ENCODE measurements at places on chromosomes 1 and 21.

DNA sequence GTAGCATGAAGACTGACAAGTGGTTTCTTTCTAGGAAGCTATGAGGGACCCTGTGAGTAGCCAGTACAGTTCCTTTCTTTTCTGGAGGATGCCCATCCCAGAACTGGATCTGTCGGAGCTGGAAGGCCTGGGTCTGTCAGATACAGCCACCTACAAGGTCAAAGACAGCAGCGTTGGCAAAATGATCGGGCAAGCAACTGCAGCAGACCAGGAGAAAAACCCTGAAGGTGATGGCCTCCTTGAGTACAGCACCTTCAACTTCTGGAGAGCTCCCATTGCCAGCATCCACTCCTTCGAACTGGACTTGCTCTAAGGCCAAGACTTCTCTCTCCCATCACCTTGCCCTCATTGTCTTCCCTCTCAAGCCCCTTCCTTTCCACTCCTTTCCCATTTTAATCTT is 3.4 kb upstream of the GABPB2 start:
- DNase-seq: no peak

DNA sequence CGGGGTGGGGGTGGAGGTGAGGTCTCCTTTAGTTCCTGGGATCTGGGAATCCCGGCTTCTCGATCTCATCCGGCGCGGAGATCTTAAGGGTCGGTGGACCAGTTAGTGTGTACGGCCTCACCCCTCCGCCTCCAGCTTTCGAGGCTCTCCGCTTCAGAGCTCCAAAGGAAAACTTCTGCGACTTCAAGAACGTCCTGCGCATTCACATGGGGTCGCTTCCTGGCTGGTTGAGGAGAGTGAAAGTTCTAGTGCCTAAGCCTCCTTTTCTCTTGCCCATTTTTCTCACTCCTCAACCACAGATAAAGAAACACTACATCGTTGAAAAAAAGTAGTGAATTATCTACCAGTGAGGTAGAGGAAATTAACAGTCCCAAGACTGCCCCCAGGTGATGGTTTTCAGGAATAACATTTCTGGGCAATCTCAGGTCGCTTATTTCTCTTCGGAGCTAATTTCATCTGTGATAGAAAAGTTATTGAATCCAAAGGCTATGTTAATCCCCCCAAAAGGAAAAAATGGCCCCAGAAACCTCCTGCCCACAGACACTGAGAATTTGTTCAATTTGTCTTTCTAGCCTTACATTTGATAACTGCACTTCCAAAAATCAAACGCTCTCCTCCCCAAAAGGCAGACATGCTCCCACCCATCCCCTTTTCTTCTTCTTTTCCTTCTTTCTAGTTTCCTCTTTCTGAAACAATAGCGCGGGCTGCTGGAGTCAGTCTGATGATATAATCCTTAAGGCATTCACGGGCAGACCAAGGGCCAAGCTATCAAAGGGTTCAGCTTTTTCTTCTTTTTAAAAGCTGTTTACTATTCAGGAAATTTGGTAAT is 20.6 kb upstream of the TBX15 start:
- DNase-seq: peak; percentile 4

DNA sequence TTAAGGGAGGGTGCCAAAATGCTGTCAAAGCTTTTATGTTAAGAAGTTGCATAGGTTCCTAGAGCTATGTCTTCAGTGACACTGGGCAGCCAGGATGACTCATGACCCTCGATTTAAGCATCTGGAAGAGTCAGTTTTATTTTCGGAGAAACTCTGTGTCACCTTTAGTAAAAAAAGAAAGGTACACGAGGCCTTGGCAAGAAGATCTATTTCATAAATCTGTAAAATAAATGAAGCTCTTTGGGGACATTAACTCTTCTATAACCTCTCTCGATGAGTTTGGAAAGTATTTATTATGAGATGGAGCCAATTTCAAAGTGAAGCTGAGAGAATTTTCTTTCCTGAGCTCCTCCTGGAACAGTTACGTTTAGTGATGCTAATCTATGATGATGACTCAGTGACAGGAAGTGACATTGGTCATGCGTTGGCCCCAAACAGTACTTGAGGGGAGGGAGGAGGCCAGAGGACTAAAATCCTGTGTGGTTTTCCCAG is 156.5 kb downstream of the HLX start:
- no peak for DNase-seq

DNA sequence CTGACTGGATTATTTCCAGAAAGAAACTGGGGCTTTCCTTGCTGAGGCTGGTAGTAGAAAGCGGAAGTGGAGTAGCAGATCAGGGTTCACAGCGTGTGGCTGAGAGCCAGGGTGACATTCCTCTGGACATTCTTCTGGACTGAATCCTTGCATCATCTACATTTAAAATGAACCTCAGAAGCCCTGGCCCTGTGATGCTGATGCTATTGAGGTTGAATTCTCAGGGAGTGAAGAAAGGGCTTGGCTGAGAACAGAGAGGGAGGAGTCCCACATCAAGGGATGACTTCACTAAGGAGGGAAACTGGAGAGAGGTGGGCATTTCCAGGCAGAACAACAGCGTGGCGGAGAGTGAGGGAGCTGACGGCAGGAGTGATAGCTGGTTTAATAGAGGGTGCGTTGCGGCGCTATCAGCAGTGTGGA is 102.3 kb upstream of the LMO4 start:
- no peak for DNase-seq

GRCh38 chr1:226632169-226632879 is 83.8 kb downstream of the STUM start:
- no peak for DNase-seq

DNA sequence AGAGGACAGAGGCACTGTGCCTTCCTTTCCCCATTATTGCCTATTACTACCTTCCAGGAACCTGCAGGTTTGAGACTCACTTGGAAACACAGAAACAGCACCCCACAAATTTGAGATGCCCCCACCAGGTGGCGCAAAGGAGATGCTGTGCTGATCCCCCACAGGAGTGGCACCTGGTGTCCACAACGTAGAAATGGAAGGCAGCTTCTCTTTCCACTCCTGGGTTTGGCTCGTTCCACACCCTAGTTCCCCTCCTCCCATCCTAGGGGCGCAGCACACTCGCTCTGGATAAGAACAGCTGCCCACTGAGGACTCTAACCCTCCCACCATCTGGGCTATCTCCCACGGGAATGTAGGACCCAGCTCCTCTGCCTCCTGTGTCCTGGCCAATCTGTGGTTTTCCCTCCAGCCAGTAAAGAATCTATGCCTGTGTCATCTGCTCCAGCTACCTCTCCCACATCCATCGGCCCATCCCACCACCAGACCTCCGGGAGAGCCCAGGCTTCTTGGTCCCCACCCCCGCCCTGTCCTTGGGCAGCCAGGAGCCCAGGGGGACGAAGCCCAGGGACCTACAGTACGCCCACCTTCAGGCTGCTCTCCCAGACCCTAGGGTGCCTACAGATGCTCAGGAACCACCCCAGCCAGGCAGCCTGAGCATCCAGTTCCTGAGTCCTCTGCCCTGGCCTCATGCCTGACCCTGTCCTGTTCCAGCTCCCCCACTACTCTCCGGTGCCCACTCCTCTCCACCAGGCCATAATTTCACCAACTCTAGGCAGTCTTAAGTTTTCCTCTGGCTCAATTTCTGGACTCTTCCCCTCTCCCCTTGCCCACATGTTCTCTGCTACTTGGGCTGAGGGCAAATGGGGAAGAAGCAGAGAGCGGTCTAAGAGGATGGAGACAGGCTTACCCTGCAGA is 549 bp downstream of the THBS3 start:
- peak; percentile 73 for DNase-seq

DNA sequence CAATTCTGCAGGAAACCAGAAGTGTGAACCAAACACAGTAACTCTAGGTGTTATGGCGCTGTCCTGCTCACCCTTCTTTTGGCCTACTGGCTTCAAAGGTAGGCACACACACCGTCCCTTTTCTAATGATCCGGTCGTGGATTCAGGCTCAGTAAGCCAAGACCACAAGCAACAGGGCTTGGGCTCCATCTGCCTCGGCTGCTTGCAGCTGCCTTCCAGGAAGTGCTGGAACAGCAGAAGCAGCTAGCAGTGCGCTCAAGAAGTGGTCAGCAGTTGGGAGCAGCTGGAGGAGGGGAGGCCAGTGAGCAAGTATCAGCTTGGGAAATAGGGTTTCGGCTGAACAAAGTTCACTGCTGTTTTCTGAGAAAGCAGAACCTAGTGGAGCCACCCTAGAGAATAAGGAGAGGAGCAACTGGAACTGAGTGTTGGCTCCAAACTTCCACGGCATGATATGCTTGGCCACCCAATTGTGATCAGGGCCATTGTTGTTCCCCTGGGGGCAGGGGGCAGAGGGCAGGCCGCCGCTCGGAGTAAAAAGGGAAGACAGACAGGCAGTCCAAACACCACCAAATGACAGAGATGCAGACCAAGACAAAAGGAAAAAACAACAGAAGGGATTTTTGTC is 173.4 kb downstream of the TOMM20 start:
- DNase-seq: peak; percentile 36

DNA sequence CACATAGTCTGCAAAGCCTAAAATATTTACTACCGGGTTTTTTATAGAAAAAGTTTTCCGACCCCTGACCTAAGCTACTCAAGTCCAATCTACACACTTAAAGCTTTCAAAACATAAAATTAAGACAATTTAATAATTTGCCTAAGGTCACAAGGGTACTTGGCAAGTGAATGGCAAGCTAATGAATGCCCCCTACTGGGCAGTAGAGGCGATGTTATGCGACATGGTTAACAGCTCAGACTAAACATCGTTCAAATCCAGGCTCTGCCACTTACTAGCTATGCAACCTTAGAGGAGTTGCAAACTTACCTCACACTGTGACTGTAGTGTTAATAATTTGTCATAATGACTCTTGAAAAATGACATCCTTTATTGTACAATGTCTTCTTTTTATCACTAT is 317.2 kb upstream of the NFIA start:
- peak; percentile 17 for DNase-seq

DNA sequence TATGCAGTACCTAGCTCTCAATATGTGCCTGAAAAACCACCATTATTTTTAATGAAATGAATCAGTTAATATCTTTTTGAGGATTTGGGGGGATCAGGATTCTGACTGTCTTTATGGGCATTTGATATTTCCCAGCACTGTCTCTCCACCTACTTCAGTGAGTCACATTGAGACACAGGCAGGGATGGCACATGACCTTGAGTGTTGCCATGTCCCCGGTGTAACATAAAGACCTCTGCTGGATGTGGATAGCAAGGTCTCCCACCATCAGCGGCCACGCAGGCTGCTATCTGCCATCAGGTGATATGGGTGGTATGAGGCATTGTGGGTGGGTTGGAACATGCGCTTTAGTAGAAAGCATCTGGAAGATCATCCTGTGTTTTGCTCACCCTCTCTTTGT is 103.2 kb downstream of the RGL1 start:
- DNase-seq: no peak

DNA sequence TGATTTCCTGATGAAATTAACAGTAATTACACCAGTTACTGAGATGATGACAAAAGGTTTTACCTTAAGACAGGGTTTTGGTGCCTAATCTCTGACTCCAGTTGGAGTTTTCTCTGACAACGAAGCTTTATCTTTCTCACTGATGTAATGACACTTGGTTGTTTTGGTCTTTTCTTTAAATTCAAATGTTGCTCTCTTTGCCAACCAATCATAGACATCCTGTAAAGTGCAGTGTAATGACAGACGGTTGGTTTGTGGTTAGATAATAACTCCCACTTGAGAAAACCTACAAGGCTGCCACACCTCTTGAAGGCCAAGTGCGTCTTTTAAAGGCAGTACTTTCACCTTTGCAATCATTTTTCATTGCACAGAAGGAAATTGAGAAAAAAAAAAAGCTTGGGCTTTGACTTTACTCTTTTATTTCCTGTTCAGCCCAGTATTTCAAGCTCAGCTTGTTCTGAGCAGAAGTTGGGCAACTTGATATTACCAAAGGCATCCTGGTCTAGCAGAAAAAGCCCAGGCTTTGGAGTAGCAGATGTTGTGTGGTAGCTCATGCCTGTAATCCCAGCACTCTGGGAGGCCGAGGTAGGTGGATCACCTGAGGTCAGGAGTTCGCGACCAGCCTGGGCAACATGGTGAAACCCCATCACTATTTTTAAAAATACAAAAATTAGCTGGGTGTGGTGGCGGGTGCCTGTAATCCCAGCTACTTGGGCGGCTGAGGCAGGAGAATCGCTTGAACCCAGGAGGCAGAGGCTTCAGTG is 14.9 kb downstream of the PDIK1L start:
- no peak for DNase-seq

DNA sequence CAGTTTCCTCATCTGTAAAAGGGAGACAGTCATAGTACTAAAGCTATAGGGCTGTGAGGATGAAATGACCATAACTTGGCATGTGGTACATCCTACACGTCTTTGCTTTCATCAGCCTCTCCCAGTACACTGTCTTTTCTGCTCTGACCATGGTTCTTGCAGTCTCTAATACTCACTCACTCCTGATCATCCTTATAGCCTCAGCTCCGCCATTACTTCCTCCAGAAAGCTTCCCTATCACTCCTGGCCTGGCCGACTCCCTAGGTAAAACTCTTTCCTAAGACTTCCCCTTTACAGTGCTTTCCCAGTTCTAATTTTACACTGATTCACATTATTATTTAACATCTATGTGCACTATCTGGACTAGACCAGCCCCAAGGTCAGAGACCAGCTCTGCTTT is 5.0 kb upstream of the MRPL24 start:
- no peak for DNase-seq

DNA sequence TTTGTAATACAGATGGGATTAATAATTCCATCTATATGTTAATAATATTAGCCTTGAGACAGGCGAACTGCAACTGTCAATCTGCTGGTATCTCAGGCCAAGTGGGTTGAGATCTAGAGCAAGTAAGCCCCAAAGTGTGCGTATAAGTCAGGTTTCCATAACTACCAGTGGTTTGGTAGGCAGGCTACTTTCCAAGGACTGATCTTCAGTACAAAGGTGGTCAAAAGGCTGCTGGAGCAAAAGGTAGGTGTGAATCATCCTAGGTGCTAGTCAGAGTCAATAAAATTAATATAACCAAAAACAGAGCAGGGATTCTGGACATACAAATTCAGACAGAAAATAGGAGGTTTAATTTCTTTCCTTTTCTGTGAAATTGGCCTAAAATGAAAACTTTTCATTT is 328.0 kb downstream of the TGFB2 start:
- DNase-seq: no peak

GRCh38 chr1:65066419-65066765 is 81.6 kb upstream of the AK4 start:
- DNase-seq: no peak

GRCh38 chr1:54995835-54996234 is 2.9 kb upstream of the BSND start:
- no peak for DNase-seq

DNA sequence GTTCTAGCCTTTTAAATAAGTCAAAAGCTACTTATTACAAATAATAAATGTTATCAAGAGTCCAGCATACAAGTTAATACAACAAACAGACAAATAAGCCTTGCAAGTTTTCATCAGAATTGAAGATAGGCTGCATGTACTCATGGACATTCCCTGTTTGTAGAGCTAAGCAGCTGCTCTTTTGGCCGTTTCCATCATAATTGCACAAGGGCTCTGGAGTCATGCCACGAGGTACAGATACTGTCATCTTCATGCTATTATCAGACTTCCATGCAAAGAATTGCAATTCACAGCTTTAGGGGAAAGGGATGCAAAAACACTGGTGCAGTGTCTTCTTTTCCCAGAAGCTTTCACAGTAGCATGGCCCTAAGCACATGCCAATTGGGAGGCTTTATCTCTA is 52.8 kb upstream of the TBX15 start:
- no peak for DNase-seq

Measured in midbrain (tissue), 1 donor.